Activated CD4-positive, alpha-beta T cell treated with anti-CD3 and anti-CD28 coated beads for 36 hours (primary cell): ENCODE measurements at places on chromosomes 1 and 21. TPM values are rescaled to one million over a fixed set of nuclear protein-coding genes. Genes with fewer than 3 reads are reported as not detected.

Gene SLAMF8
- 0.39 TPM for total RNA-seq

Gene ANKRD65
- total RNA-seq = not detected

Gene AK5
- 9.9 TPM for total RNA-seq

Gene TAS1R1
- not detected for total RNA-seq
